ENCODE measurements at places on chromosomes 3 and 15.

- no peak for DNase-seq
These were observed 1.6 kb upstream of the DNAH12 start for GRCh38 chr3:57545636-57546268.

GRCh38 chr3:104102386-104102785, 1264.3 kb upstream of the ALCAM start:
- DNase-seq: no peak

DNA sequence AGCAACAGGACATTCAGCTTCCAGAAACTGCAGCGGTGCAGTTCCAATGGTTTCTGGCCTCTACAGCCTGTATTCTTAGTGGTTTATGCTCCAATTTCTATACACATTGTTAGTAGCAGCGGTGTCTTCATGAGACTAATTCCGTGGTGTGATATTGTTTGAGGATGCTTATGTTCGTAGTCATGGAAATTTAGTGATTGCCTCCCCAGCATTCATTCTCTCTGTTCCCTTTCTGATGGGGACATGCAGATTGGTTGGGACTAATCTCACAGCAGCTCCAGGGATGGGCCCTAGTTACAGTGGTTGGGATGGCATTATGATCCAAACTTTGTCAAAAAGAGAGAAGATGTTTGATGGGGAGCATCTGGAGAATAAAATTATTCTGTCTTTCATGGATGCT, 208.6 kb downstream of the CD47 start:
- no peak for DNase-seq

GRCh38 chr3:191372122-191372521, 41.8 kb upstream of the UTS2B start:
- no peak for DNase-seq

GRCh38 chr3:185065059-185065458, 87.8 kb downstream of the C3orf70 start:
- DNase-seq: no peak

GRCh38 chr3:126732281-126733060, 28.4 kb downstream of the CHCHD6 start:
- no peak for DNase-seq

DNA sequence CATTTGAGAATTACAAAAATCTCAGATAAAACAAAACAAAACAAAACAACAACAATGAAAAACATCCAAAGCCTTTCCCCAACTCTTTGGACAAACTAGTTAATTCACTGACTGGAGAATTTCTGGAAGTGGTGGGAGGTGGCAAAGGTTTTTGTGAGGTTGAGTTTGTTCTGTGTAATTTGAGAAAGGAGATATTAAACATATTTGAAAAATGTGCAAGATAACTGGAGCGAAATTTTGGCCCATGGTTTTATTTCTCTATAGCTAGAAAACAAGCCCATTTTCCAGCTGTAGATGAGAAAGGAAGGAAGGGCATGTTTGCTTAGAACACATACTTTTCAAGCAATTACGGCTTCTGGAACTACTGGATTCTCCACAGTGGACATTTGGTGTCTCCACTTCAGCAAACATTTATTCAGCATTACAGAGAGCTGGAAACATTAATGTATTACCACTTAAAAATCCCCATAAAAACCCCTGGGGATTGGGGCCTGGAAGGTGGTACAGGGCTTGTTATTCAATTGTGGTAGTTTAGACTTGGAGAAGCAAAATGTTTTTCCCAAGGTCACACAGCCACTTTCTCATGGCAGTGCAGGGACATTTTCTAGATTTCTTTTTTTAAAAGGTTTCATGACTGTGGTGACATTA, 135.8 kb downstream of the THSD4 start:
- no peak for DNase-seq

GRCh38 chr3:150759319-150759718, 3.6 kb downstream of the SIAH2 start:
- no peak for DNase-seq

- no peak for DNase-seq
These were observed 350.8 kb upstream of the ZNF385D start for GRCh38 chr3:22101811-22102210.

GRCh38 chr3:180523040-180523439, 78.9 kb upstream of the TTC14 start:
- DNase-seq: no peak

- no peak for DNase-seq
These were observed 357 bp downstream of the KIAA1143 start for GRCh38 chr3:44761101-44761423.

GRCh38 chr3:110905121-110905520, 166.5 kb upstream of the NECTIN3 start:
- no peak for DNase-seq

GRCh38 chr3:52240059-52240885, 1.3 kb upstream of the TWF2 start:
- DNase-seq: peak; percentile 74
